Retina (tissue), 1 donor: ENCODE measurements at places on chromosomes 7 and 10.
A peak's percentile ranks its signal among the peaks of the same experiment; 100 is the strongest.

- DNase-seq: no peak
These were observed 280 bp downstream of the DNAAF5 start for GRCh38 chr7:726854-727103.

GRCh38 chr10:130497056-130498010 is 361.1 kb downstream of the GLRX3 start:
- DNase-seq: no peak

DNA sequence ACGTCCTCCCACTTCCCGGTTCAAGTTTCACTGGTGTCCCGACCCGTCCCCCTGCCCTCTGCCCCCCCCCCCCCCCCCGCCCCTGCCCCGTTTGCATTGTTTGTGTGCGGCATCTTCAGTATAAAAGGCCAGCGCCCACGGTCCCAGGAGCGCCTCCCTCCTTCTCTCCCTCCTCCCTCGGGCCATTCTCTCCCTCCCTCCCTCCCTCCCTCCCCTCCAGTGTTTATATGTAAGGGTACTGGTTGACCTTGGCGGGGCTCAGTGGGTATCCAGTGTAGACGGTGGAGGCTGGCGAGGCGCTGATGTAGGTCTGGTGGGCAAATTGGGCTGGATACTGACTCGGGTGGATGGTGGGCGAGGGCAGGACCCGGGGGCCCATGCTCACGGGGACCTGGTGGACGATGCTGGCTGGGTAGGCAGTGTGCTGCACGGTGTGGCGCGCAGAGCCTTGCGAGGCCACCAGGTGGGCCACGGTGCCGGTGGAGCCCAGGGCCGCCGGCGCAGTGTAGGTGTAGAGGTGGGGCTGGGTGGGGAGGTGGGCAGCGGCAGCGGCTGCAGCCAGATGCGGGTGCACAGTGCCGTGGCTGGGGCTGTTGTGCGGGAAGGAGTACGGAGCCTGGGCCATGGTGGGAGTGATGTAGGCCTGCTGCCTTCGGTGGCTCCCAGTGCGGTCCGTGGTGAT is 49.4 kb downstream of the CLEC2L start:
- no peak for DNase-seq

DNA sequence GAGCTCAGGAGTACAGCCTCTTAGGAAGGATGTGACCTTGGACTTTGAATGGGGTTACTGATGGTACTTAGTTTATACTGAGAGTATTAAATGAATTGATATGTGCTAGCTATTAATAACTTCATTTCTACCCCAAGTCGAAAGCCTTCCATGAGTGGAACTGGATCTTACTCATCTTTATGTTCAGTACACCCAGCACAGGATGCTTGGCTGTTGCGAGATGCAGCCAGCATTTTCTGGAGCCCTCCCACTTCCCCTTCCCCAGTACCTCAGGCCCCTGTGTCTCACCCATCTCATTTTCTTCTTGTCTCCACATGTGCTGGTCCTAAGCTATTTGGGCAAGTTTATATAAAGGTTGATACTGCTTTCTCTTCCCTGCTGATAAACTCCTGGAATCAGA is 7.2 kb downstream of the UPP1 start:
- no peak for DNase-seq

DNA sequence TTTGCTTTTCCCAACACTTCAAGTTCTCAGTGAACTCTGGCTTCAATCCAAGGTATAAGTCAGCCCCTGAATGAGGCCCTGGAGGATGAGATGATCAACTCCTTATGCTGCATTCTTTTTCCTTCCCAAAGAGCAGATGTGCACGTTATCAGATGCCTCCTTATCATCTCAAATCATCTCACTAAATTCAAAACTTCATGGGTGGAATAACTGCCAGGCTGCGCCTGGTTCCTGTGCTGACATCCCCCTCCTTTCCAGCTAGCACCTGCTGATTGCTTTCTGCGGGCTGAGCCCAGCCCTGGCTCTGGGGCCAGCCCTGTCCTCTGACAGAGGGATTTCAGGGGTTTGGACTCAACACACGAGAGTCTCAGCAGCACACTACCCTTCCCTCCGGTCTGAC is 44.9 kb downstream of the TLL2 start:
- no peak for DNase-seq

DNA sequence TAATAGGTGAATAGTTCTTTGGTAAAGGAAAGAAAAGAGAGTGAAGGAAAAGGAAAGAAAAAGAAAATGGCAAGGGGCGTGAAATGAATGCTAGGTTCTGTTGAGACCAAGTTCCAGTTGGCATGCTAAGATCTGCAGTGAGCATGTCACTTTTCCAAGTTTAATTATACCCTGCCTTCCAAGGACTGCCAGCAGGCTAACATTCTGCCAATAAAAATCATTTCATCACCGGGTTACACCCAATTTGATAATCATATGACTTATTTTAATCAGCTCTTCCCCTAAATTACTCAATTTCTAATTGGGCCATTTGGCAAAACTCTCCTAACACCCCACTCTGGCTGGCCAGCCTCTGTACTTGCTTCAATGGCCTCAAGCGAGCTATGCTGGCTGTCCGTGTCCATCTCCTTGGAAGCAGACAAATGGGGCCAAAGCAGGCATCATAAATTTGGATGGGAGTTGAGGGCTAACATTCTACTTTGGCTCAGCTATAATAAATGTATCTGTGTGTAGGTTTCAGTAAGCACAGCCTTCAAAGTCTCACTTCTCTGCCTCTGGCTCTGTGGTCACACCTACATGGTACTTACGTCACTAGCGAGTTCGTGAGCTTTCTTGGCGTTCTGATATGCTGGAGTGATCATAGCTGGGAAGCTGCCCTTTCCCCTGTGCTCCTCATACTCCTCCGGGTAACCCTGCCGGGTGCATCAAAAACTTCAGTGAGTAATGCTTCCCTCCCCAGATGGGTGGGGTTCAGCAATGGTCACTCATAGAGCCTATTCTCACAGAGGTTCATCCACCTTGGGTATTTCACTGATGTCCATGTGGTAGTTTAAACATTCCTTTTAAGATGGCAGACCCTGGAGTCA is 17.3 kb downstream of the NRAP start:
- DNase-seq: no peak

GRCh38 chr10:12130237-12130872 is 878 bp downstream of the SEC61A2 start:
- peak; percentile 61 for DNase-seq

DNA sequence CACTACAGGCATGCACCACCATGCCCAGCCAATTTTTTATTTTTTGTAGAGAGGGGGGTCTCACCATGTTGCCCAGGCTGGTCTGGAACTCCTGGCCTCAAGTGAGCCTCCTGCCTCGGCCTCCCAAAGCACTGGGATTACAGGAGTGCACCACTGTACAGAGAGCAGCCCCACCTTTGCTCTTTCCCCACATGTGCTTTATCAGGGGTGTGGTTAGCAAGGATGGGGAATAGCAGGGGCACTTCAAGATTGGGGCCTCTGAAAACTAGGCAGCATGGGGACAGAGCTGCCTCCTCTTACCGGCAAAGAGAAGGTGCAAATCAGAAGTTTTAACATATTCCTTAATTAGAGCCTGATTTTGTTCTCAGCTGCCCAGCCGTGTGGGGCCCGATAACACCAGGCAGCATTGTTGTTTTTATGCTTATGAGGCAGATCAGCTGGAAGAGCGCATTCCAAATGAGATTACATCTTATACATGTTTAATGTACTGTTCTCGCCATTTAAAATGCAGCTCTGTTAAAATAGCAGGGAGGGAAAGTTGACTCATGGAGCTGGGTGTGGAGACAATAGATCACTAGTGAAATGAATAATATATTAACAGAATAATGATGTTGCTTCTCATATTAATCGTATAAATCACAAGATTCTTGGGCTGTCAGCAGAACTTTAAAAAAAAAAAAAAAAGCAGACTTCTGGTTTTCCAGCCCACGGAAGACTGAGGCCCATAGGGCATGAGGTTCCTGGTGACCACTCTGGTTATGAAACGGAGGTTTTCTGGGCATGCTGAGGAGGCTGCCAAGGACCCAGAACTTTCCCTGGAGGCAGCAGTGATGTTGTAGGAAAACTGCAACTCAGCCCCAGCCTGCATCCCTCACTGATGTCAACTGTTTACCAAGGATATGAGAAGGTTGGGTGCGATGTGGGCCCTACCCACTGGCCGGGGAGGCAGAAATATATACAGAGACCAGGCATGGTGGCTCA is 62.5 kb downstream of the TMEM130 start:
- DNase-seq: no peak

- DNase-seq: no peak
These were observed 63.6 kb downstream of the MARCHF5 start for GRCh38 chr10:92354587-92354986.

DNA sequence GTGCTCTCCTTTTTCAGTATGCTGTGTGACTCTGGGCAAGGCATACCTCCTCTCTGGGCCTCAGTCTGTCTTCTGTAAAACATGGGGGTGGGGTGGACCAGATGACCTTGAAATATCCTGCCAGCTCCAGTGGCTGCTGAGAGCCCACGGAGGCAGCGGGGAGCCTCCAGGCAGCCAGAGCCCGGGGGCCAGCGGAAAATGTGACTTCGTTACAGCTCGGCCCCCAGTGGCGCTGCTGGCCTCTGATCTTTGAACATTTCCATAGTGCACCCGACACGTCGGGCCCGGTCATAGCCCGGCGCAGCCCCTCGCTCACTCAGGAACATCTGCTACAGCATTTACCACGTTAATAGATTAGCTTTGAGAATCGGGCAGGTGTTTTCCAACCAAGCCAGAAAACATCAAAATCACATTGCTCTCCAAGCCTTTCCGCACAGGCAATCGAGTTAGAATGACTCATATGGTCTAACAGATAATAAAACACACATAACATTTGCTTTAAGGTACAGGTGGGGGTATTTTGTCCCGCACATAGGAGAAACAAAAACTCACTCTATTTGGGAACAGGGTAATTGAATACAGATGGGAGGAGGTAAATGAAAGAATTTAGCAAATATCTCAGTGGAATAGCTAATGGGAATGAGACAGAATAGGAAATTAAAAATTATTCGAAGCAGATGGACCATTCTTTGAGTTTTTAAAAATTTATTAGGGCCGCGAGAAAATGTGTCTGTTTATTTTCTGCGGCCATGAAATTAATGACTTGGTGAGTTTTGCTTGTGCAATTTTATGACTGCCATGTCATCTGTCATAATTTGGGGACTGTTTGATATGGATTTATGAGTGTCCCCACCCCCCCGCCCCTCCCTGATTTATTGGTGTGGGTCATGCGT is 26.3 kb upstream of the COMTD1 start:
- peak; percentile 51 for DNase-seq
